PC-3 (cell line): ENCODE measurements at places on chromosomes 4 and X.

DNA sequence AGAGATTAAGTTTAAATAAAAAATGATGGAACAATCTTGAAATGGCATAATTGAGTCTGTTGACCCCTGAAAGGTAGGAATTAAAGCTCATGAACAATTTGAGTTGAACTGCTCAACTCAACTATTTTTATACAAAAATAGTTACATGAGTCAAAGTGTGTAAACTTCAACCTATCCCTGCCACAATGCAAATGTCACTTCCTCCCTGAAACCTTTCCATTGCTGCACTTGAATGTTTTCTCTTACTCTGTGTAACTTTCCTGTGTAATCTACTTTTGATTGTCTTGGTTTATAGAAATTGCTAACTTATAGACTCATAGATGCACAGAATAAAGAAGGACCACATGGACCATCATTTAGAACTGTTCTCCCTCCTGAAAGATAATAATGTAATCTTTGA is 218.5 kb downstream of the GBA3 start:
- no peak for DNase-seq

- no peak for DNase-seq
Observed at GRCh38 chrX:124346117-124346876, at the start of gene SH2D1A. Gene SH2D1A, plus strand, starts transcription at chrX:124346563. Its CDS starts 80 bp downstream, at chrX:124346643.

DNA sequence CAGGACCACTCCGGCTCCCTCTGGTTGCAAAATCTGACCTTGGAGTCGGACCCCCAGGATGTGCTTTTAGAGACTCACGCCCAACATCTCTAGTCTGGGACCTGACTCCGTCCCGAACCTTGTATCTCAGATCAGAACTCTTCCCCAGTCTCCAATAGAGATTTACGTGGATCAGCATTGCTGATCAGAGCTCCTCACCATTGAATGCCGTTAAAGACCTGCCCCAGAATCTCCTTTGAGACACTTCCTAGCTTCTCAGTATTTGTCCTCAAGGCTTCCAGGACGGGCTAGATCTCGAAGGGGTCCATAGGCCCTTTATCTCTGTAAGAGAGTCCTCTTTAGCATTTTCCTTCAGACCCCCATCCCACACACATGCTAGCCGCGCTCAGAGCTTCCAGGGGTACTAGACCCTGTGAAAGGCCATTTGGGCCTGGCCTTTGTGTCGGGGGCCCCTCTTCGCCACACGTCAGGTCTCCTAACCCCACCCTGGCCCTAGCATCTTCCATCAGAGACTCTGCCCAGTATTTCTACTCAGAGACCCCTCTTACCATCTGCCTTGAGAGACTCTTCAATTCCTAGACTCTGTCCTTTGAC is 662 bp downstream of the UBA1 start:
- DNase-seq: no peak

DNA sequence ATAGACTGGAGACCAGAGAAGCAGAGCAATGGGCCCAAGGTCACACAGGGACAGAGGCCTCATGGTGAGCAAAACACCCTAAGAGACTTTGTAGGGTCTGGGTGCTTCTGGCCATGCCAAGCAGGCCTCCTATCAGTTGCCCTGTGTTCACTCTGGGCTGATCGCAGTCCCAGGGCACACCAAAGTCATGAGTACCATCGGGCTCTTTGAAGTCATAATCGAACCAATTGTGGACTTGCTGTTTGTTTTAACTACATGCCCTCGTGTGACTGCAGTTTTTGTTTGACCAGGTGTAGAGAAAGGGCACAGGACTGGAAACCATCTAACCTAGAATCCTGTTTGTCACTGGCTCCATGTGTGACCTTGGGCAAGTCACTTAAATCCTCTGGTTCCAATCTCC is 172.5 kb upstream of the CPEB2 start:
- no peak for DNase-seq

DNA sequence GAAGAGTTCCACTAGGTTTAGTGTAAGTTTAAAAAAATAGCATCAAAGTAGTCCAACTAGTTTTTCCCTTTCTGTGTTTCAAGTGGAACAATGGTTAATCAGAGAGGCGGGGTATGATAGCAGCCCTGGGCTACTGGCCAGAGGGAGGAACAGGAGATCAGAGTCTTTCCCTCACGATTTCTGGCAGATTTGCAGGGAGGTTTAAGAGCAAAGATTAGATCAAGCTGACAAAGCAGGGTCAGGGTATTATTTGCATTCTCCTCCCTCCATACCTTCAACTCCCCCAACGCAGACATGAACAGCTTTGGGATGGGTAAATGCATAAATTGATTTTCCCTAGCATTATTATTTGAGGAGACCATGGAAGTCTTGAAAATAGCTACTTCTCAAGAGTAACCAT is 277.6 kb upstream of the DIAPH2 start:
- DNase-seq: peak; percentile 86

GRCh38 chr4:185508181-185508580 is 27.1 kb downstream of the PDLIM3 start:
- DNase-seq: peak; percentile 65

DNA sequence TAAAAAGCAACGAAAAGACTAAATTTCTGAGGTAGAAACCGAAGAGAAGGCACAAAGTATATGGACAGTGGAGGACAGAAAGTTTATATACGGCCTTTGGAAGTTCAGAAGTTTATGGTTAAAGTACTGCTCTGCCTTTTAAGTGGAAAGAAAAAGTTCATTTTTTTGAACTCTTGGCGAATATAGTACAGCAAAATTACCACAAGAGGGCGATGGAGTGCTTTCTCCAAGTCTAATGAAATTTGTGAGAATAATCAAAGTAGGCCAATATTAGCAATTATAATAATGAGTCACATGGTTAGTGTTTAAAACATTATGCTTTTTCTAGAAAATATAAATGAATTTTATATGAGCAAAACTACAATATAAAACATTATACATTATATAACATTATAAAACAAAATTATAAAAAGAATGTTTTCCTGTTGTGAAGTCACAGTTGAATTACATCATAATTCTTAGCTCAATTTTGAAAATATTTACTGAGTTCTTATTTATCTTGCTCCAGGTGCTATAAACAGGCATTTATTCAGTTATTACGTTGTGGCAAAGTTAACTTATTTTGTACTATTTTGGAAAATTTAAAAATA is 136.2 kb upstream of the BMPR1B start:
- DNase-seq: peak; percentile 67

- no peak for DNase-seq
Observed at GRCh38 chrX:85001344-85001743, 2.3 kb upstream of the APOOL start.

GRCh38 chr4:82561786-82562563 is at the start of gene TMEM150C:
Gene TMEM150C, minus strand, starts transcription at chr4:82561988. Its CDS starts 57,331 bp downstream, at chr4:82504657.
- peak; percentile 5 for DNase-seq

- DNase-seq: no peak
Observed at GRCh38 chr4:165667969-165668368, 205.1 kb upstream of the TLL1 start.

GRCh38 chrX:107978707-107979307 is 3.4 kb downstream of the TEX13B start:
- peak; percentile 66 for DNase-seq

GRCh38 chrX:32599156-32599555 is 612.2 kb downstream of the DMD start:
- no peak for DNase-seq

GRCh38 chrX:130539721-130540321 is 138.0 kb downstream of the RBMX2 start:
- peak; percentile 63 for DNase-seq

DNA sequence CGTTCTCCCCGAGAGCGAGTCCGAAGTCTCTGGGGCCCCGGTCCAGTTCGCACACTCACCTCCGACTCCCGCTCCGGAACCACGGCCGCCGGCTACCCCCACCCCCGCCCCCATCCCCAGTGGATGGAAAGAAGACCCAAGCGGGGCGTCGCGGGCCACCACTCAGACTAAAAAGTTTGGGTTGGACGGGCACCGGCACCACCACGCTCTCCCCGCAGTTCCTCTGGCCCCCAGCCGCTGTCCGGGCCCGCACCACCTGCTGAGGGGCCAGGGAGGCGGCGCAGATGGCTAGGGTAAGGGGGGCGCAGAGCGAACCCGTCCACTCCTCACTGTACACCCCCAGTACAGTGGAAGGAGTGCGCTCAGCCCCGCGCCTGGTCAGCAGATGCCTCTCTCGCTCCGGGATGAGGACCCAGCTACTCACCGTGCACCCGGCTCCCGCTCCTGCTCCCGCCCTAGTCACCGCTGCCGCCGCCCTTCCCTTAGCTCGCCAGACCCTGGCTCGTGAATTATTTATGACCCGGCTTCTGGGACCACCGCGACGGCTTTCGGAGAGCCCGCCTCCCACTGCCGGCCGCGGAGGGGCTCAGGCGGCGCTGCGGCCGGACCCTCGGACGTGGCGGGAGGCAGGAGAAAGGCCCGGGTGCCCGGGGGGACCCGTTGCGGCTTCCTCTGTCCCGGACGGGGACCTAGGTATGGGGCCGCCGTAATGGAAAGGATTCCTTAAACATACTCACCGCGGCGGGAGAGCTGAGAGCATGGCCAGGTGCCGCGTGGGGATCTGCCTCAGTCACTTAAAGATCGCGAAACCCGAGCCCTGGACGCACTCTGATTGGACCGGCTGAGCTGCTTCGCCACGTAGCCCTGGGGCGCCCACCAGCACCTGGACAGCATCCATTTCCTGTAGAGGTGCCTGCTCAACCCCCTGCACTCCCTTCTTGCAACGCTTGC is at the start of gene PROM1:
PROM1 (minus strand) TSS at position 783 of the 951 bp plus-strand sequence. CDS start 8,117 bp downstream, outside the sequence.
- DNase-seq: no peak
